Nephron progenitor cell (in vitro differentiated cells): ENCODE measurements at places on chromosomes 5 and 9.

DNA sequence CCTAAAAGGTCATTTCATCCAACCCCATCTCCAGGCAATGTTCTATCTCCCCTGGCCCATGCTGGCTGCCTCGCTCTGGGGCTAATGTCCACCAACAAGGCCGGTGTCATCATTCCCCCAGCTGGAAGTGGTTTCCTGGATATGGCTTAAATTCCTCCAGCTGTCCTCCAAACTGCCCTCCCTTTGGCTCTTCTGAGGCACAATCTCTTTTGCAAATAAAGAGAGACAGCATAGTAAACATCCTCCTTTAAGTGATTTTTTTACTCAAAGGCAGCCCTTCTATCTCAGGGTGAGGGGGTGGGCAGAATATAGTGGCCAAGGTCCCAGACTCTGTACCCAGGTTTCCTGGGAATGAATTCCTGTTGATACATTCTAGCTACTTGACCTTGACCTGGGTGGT, 117.4 kb upstream of the PANK3 start:
- DNase-seq = no peak

DNA sequence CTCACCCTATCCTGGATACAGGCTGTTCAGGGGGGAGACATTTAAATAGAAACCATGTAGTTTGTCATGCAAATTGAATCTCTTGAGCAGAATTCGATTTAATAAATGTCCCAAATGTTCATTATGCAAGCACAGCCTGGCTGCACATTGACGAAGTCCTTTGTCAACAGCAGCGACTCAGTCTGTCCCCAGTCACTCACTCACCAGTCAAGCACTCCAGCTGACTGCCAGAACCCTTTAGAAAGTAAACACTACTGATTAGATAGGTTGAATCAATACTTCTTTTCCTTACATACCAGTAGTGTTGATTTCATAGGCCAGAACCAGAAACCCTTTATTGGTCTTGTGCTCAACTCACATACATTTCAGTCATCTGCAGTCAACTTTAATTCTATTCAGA, 27.5 kb downstream of the CDH6 start:
- no peak for DNase-seq

- DNase-seq = no peak
Measured at GRCh38 chr9:108467653-108468324, 388.0 kb downstream of the ACTL7B start.

DNA sequence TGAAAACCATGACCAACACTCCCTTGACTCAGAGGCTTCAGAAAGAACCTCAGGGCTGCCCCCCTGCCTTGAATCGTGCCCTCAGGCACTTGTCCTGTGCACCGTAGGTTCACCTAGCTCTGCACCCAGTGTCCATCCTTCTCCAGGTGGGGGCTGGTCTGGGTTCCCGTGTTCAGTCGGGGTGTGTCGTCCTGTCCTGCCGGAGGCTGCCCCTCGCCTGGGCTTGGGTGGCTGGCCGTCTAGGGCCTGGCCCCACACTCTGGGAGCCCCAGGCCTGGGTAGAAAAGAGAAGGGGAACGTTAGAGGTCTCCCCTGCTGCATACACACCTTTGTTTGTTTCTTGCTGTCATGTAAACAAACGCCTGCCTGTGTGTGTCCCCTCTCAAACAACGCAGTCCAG, 29.3 kb downstream of the CATSPER3 start:
- DNase-seq = no peak

DNA sequence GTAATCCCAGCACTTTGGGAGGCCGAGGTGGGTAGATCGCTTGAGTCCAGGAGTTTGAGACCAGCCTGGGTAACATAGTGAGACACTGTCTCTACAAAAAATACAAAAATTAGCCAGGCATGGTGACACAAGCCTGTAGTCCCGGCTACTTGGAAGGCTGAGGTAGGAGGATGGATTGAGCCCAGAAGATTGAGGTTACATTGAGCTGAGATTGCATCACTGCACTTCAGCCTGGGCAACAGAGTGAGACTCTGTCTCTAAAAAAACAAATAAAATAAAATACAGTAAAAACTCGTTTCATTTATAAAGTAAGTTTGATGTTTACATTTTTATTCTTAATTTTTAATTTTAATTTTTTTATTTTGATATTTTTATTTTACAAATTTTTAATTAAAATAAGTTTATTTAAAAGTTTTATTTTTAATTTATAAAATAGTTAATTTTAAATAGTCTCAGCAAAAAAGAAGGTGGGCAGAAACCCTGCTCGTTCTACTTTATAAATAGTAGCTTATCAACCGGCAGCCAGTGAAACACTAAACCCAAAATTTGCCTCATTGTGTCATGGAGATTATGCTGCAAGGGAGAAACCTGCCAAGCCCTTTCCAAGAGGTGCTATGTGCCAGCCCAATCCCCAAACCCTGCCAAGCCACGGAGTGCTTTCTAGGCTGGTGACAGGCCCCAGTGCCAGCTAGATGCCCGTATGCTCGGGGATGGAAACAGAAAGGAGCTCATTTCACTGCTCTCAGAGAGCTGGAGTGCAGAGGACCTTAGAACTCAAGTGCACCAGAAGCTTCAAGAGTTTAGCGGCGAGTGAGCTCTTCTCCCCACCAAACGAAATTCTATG, 38.9 kb downstream of the SERINC5 start:
- no peak for DNase-seq

- no peak for DNase-seq
Measured at GRCh38 chr5:175471196-175471595, 7.2 kb upstream of the SFXN1 start.

DNA sequence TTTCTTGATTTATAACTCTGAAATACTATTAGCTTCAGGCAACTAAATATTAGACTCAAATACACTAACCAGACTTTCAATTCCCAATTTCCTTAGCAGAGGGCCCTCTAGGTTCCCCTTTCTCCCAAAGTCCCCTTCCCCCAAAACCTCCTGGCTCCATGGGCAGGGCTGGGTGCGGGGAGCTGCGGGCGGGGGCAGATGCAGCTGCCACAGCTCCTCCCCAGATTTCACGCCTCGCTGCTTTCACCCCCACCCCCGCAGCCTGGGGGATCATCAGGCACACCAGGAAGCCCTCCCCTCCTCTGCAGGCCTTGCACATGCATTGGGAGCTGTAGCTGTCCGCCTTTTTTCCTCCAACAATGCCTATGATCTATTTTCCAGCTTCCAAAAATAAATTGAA, 82.8 kb upstream of the SPATA31C2 start:
- peak; percentile 45 for DNase-seq

- no peak for DNase-seq
Measured at GRCh38 chr5:16691731-16692130, 74.9 kb upstream of the RETREG1 start.

DNA sequence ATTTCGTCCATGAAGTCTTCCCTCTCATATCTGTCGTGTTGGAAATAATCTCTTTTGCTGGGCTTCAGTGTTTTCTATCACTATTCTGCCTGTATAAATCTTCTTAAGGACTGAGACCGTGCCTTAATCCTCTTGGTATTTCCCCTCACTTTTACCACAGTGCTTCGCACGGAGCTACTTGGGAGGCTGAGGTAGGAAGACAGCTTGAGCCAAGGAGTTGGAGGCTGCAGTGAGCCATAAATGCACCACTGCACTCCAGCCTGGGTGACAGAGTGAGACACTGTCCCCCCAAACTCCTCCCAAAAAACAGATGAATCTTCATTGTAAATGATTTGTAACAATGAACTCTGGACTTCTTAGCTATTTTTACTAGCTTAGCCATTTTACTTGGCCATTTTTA, 57.8 kb downstream of the PHAX start:
- no peak for DNase-seq

- DNase-seq = no peak
Measured at GRCh38 chr5:41670854-41671479, 160.6 kb upstream of the PLCXD3 start.

- no peak for DNase-seq
Measured at GRCh38 chr5:61523073-61523472, 191.0 kb downstream of the ZSWIM6 start.

DNA sequence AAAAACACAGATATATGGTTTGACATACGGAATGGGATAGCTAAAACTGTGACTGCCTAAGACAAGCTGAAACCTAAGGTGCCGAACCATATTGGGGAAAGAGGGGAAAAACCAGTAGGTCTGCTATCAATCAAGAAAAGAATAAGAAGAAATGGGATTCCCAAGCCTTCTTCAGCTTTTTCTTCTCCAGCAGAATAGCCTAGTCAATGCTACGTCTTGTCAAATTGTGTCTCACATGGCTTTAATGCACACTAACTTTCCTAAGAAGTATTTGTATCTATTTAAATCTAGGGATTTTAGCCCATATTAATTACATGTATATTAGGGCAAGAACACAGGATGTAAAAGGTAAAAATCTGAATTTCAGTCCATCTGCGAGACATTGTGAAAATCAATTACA, 797 bp upstream of the FBXO38 start:
- DNase-seq = no peak

- no peak for DNase-seq
Measured at GRCh38 chr9:127178686-127179632, 56.5 kb upstream of the ANGPTL2 start.

DNA sequence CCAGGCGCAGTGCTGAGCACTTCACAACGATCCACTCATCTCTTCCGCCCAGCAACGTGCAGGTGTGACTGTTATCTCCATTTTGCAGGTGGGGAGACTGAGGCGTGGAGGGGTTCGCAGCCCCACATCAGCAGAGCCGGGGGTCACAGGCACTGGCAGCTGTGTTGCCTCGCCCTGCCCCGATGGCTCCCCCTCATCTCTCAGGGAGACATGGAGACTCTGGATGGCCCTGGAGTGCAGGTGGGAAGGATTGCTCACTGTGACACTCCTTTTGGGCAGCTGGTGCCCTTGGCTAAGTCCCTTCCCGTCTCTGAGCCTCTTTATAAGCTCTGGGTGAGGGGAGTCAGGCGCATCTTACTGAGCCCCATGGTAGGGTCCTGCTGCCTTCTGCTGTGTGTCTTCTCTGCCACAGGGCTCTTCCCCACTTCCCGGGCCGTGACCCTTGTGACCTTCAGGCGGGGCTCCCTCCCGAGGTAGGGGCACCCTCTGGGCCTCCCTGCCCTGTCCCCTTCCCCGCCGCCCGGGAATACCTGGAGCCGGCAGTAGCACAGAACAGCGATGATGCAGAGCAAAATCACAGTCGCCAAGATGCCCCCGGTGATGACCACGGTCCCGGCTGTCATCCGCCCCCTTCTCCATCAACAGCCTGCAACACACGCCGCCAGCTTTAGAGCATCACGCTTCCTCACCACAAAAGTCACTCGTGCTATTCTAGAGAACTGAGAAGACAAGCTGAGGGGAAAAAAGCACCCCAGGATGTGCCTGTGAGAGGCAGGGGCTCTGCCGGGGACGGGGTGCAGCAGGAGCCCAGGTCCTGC, 29.4 kb downstream of the FAM163B start:
- no peak for DNase-seq

DNA sequence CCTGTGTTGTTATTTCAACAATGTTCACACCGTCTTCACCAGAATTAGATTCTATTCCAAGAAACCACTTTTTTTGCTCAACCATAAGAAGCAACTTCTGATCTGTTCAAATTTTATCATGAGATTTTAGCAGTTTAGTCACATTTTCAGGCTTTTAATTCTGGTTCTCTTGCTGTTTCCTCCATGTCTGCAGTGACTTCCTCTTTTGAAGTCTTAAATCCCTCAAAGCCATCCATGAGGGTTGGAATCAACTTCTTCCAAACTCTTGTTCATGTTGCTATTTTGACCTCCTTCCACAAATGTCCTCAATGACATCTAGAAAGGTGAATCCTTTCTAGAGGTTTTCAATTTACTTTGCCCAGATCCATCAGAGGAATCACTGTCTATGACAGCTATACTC, 25.7 kb upstream of the ENTREP1 start:
- DNase-seq = no peak

DNA sequence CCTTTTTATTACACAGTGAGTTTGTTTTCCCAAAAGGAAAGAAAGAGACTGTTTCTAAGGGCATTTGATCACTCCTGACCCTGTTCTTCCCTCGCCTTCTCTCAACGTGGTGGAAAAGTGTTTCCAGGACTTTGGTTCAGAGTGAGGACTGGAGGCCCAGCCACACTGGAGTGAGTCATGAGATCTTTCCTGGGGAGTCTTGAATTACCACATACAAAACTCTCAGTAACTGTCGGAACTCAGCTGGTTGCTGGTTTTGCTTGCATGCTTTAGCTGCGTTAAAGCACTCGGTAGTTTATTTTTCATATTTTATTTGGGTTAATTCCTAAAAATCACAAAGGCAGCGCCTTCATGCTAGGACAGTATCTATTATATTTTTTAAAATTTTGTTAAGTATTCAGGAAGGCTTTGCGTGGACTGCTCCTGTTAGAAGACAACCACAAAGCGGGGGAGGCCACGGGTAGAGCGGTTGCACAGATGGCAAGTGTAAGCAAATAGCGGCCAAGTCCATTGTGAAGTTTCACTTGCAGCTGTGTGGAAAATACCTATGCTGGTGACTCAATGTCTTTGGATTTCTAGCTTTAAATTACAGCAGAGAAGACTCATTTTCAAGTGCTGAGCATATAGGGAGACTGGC, 77.7 kb downstream of the ARSB start:
- DNase-seq = no peak

- no peak for DNase-seq
Measured at GRCh38 chr9:124471761-124472160, 21.5 kb downstream of the ADGRD2 start.

- peak; percentile 47 for DNase-seq
Measured at GRCh38 chr5:6713274-6714225, at the start of gene TENT4A. Gene TENT4A, plus strand, starts transcription at chr5:6713432. Its CDS starts 552 bp downstream, at chr5:6713984.

- no peak for DNase-seq
Measured at GRCh38 chr9:114003758-114004157, 74.3 kb downstream of the AMBP start.

GRCh38 chr5:149271195-149271715, 404 bp upstream of the AFAP1L1 start:
- DNase-seq = no peak

DNA sequence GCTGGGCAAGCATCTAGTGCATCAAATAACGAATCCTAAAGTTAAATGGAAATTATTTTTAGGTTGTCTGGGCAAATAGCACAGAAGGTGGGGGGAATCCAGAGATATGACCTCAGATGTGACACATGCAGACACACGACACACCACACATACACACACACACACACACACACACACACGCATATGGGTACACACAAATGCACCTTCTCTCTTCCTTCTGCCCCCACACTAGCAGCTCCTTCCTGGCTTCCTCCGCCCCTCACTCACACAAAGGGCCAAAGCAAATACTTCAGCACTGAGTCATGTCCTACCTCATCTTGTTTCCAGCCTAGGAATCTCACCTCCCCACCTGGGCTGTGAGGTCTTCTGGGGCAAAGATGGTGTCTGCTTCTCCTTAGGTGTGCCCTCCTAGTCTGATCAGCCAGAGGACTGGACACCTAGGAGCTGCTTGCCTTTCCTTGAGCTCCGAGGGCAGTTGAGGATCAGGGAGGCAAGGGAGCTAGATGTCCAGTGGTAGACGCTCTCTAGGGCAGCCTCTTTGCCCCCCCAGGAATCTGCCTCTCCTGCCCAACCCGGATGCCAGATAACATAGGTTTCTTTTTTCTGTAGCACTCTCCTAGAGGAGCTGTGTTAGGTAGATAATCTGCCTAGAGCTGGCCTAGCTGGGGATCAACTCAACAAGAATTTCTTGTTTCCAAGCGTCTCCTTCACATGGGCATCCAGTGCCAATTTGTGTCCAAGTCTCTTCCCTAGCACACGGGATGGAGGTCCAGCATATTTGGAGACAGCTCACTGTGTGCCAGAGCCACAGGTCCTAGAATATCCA, 14.3 kb upstream of the JADE2 start:
- no peak for DNase-seq
